ENCODE measurements at places on chromosomes 6 and 20.

DNA sequence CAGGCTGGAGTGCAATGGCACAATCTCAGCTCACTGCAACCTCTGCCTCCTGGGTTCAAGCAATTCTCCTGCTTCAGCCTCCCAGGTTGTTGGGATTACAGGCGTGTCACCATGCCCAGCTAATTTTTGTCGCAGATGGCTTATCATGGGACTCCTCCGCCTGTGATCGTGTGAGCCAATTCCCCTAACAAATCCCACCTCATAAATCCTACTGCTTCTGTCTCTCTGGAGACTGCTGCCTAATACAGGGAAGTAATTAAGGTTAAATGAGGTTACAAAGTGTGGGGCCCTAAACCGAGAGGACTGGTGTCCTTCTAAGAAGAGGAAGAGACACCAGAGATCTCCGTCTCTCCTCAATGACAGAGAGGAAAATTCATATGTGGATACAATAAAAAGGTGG is 52.0 kb downstream of the TRPC4AP start:
- DNase-seq = no peak

DNA sequence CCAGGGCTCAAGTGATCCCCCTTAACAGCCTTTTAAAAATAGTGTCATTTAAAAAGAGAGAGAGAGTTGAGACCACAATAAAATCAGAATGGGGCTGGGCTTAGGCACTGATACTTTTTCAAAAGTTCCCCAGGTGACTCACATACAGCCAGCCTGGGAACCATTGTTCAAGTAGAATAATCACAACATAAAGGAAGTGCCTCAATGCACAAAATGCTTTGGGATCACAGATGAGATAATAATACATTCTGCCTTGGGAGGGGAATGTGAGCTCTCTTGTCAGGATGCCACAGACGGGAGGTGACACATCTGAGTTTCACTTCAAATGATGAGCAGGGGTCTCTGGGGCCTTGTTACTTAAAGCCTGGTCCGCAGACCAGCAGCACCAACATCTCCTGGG is 34.0 kb upstream of the GABRR1 start:
- no peak for DNase-seq

GRCh38 chr20:2137552-2138201 is 36.0 kb downstream of the STK35 start:
- DNase-seq = no peak

- no peak for DNase-seq
Measured at GRCh38 chr6:105174512-105174911, 5.3 kb downstream of the POPDC3 start.

DNA sequence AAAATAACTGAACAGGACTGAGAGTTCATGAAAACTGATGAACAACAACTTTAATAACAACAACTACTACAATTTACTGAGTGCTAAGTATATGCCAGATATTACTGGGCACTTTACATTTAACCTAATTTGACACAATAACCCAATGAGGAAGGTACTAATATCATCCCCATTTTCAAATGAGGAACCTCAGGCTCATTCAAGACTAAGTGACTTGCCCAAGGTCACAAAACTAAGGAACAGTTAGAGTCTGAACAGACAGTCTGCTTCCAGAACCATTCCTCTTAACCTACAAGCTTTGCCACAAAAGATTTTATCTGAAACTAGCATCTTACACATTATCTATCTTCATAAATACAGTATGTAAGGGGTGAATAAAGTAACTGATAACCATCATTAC is 10.6 kb upstream of the NDRG3 start:
- no peak for DNase-seq

DNA sequence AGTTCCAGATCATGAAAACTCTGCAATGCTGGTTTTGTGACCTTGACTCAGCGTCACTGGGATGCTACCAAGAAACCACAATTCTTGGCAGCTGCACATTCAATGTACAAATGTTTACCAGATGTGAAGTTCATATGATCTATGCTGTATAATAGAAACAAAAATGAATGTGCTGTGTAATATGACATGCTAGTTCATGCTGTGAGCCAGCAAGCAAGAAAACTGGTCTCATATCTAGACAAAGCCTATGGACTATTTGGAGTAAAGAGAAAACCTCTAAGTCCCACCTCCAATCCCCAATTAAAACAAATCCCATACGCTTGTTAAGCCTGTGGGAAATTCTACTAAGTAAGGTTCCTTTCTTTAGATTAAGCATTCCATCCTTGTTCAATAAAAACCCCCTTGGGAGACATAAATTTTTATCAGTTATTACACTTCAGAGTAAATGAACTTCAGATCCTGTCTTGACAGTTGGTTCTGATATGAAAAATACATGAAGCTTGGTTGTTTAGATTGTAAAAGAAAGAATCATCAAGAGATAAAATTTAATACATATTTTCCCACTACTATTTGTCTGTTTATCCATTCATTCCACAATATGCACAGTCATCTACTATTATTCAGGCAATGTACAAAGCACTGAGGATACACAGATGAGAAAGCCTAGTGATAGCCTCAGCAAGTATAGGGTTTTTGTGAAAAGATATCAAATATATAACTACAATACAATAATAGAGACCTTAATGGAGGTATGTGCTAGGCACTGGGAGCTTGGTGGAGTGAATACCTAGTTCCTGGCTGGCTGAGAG is 20.1 kb downstream of the COL21A1 start:
- no peak for DNase-seq

GRCh38 chr20:54067606-54068174 is 2.7 kb downstream of the BCAS1 start:
- DNase-seq = no peak

GRCh38 chr6:62328607-62329006 is 42.6 kb upstream of the KHDRBS2 start:
- DNase-seq = no peak

GRCh38 chr6:79847426-79847825 is 99.9 kb downstream of the ELOVL4 start:
- DNase-seq = no peak

GRCh38 chr6:164151161-164152120 is 736.9 kb downstream of the QKI start:
- peak; percentile 42 for DNase-seq

DNA sequence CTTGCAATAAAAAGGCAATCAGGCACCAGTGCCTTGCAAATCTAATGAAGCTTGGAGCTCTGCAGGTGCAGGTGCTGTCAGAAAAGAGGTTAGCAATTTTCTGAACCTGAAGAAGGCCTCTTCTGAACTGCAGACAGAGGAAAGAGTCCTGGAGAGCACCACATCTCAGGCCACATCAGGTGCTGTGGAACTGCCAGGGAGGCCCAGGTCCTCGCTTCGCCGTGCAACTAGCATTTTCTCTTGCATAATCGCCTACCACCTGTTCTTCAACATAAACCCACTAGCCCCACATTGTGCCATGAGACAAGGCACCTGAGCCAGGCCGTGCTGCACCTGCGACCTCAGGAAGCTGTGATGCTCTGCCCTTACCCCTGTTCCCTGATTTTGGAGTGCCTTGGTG is 187.6 kb downstream of the DTNBP1 start:
- no peak for DNase-seq

DNA sequence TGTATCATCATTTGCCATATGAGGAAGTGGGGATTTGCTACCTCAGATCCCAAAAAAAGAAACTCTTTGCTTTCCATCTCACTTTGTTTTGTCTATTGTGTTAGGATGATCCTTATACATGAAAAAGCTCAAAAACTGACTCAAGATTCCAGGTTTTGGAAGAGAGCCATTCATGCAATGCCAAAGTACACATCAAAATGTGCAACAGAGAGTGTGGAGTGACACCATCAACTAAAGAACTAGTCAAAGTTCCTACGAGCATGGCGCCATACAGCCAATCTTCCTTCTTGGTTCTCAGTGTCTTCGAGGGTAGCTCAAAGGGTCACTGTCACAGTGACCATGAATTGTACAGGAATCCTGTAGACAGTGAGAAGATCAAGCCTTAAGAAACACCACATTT is 255.8 kb upstream of the SASH1 start:
- no peak for DNase-seq

DNA sequence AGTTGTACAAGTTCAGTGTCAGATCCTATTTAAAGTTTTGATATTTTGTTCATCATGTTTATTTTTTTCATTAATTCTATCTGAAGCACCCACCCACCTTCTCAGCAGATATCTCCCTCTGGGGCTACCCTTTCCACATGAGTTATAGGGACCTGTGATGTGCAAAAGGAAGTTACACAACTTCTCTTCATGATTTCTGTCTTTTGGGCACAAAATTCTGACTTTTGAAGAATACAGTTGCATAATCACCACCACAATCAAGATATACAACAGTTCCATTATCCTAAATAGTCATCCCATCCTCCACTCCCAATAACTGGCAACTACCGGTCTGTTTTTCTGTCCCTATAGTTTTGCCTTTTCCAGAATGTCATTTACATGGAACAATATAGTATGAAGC is 13.8 kb upstream of the FUCA2 start:
- DNase-seq = no peak

DNA sequence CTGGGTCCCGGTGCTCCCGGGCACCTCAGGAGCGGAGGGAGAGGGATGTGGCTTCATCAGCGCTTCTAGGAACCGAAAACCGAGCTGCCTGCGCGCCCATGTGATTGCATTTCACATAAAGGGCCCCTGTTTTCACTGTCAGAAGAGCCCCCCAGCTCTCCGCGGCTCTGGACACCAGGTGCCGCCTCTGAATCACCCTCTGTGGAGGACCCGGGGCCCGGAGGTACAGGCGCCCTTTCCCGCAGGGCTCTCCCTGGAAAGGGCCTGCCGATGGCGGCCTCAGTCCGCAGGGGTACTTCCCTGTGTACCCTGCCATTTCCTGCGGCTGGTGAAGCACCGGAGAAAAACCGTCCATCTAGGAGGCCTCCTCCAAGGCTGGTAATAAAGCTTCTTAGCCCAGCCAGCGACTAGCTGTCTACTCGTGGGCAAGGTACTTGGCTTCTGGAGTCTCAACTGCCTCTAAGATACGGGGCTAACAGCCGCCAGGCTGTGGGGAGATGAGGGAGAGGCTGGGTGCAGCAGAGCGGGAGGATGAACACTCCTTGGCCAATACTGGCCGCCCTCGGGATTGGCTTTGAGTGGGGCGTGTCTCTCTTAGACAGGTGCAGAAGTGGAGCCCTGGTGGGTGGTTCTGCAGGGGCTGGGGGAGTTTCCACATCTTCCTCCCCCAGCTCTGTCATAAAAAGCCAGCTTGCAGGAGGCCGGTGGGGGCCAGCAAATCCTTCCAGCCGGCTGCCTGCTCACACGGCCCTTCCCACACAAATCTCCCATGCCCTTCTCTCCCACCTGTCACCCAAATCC is 1.6 kb downstream of the PPP1R16B start:
- no peak for DNase-seq

DNA sequence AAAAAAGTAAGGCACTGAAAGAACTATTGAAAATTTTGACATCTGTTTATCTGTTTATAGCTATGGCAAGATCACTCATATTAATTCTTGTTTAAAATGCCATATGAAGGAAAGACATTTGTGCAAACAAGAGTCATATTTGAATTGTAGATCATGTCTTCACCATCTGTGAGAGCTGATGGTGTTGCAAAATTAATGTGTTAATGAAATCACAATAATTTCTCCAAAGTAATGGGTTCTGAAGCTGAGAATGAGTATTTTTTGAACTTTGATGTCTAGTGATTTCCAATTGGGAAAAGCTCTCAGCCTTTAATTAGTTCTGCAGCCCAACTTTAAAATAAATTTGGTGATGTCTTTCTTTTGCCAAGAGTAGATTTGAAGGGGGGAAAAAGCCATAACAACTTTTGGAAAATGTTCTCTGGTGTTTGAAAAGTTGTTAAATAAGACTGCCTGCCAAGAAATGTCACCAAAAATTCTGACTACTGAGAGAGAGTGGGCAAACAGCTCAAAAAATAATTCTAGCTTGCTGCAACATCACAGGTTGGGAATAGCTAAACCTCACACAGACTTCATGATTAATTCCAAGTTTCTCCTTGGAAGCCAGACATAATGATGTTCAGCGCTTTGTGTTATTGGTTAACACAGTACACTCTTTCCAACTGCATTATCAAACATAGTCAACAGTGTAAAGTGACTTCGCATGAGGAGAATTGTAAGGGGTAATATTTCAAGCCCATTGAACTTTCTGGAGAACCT is 142.6 kb downstream of the SOBP start:
- DNase-seq = no peak

- peak; percentile 45 for DNase-seq
Measured at GRCh38 chr6:165704045-165704748, 41.2 kb upstream of the PDE10A start.

DNA sequence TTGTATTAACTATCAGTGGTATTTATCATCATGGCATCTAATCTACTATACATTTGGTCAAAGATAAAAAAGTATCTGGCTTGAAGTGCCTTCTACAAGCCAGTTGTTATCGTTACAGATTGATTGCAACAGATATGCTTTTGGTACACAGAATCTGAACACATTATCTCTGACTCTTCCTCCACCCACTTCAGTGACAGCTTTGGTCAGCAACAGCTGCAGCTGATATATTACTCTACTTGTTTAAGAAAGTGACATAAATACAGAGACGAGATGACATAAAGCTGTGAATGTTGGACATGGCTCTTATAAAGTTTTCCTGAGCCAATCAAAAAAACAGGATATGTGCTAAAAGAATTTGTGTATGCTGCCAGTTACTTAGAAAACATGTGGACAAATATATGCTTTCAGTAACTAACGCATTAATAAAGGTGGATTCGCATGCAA is 77.6 kb downstream of the HIVEP2 start:
- no peak for DNase-seq

GRCh38 chr6:166596776-166597507 is 10.5 kb upstream of the RAMACL start:
- no peak for DNase-seq

GRCh38 chr6:49646942-49647341 is 10.3 kb upstream of the RHAG start:
- no peak for DNase-seq

GRCh38 chr6:82766476-82766875 is 299.2 kb downstream of the UBE3D start:
- no peak for DNase-seq

DNA sequence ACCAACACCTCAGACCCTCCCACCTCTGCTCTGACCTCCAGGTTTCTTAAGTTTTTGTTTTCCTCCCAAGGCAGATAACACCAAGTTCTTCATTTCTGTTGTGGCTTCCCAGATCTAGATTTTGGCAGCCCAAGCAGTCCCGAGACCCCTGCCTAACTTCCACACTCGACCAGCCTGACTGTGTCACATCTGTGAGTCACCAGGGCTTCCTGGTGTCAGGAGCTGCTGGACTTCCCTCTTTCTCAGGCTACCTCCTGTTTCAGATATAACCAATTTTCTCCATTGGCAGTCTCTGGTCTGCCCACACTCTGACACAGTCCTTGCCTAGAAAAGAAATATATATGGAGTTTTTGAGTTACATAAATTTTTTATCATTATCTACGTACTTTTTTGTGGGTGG is 46.1 kb upstream of the CCN6 start:
- DNase-seq = peak; percentile 28

Measured in left cardiac atrium (tissue), 4 donors.